Left lung (tissue), 14 donors: ENCODE measurements at places on chromosomes 6 and 20. TPM values are rescaled to one million over a fixed set of nuclear protein-coding genes. Genes with fewer than 3 reads are reported as not detected.

GRCh38 chr6:151765444-151765886, 42.0 kb upstream of the ESR1 start:
- no peaks in the 10 kb centered on the region for H3K27me3 ChIP-seq
- H3K4me1 ChIP-seq, result peaks cover 13% of the 10 kb centered on the region
- no peak overlapping the region for H3K4me3 ChIP-seq
- peak; percentile 52 for DNase-seq
- H3K36me3 ChIP-seq, result no peaks in the 10 kb centered on the region

DNA sequence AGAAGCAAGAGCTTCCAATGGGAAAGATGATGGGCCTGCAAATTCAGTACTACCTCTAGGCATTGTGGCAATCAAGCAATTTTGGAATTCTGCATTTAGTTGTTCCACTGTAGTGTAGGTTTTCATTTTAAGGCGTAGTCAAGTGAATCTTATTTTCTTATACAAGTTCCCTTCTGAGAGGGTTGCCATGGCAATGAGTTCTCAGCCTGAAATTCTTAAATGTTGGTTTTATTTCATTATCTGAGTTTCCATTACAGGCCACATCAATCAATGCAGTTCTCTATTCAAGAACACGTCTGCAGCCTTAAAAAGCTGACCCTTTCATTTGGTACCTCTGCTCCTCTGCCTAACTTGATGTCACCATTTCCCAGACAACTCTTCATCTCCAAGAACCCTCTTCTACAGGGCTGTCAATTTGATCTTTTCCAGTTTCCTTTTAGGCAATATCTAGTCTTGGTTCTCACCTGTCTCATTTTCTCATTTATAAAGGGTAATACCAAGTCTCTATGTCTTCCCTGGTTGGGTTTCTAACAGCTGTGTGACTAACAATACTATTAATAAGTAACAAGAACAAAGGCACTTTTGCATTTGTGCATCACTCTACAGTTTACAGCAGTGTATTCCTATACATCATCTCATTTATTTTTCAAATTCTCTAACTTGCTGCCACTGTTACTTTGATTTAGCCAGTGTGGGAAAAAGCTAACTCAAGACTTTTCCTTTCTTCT, 898.2 kb upstream of the FLRT3 start:
- DNase-seq, result no peak
- no peaks in the 10 kb centered on the region for H3K27me3 ChIP-seq
- H3K27ac ChIP-seq, result no peak overlapping the region
- no peaks in the 10 kb centered on the region for H3K4me1 ChIP-seq
- H3K4me3 ChIP-seq, result no peak overlapping the region
- H3K36me3 ChIP-seq, result no peaks in the 10 kb centered on the region

The NOX3 gene
- total RNA-seq, result not detected

The PPP1R3G gene
- 0.17 TPM for total RNA-seq

DNA sequence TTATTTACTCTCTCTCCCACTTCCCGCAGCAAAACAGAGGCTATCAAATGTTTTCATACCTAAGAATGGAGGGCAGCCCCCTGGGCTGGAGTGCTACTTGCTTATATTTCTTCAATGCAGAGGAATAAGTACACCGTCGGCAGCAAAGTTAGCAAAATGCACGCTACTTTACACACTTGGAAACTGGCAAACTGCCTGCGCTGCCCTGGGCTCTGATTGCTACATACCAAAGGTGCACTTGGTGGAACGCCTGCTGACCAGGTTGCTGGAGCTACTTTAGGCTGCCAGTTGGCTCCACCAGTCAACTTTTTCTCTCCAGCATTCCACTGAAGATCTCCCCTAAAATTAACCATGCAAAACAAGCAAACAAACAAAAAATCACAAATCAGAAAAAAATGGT, 62.4 kb downstream of the PRSS35 start:
- no peak for DNase-seq
- H3K4me1 ChIP-seq, result no peaks in the 10 kb centered on the region
- no peaks in the 10 kb centered on the region for H3K36me3 ChIP-seq
- H3K4me3 ChIP-seq, result no peak overlapping the region
- H3K27me3 ChIP-seq, result no peaks in the 10 kb centered on the region

- peak overlapping the region; percentile 23 for H3K27ac ChIP-seq
- peaks cover 31% of the 10 kb centered on the region for H3K4me1 ChIP-seq
- no peaks in the 10 kb centered on the region for H3K27me3 ChIP-seq
- H3K36me3 ChIP-seq, result no peaks in the 10 kb centered on the region
- no peak overlapping the region for H3K4me3 ChIP-seq
Observed at GRCh38 chr20:57672164-57672563, 37.7 kb downstream of the PMEPA1 start.

The AIF1 gene
- 96.4 TPM for total RNA-seq

GRCh38 chr6:21084656-21085055, 508.9 kb upstream of the SOX4 start:
- H3K27me3 ChIP-seq, result no peaks in the 10 kb centered on the region
- DNase-seq, result no peak
- H3K4me1 ChIP-seq, result no peaks in the 10 kb centered on the region
- no peaks in the 10 kb centered on the region for H3K36me3 ChIP-seq
- no peak overlapping the region for H3K4me3 ChIP-seq

DNA sequence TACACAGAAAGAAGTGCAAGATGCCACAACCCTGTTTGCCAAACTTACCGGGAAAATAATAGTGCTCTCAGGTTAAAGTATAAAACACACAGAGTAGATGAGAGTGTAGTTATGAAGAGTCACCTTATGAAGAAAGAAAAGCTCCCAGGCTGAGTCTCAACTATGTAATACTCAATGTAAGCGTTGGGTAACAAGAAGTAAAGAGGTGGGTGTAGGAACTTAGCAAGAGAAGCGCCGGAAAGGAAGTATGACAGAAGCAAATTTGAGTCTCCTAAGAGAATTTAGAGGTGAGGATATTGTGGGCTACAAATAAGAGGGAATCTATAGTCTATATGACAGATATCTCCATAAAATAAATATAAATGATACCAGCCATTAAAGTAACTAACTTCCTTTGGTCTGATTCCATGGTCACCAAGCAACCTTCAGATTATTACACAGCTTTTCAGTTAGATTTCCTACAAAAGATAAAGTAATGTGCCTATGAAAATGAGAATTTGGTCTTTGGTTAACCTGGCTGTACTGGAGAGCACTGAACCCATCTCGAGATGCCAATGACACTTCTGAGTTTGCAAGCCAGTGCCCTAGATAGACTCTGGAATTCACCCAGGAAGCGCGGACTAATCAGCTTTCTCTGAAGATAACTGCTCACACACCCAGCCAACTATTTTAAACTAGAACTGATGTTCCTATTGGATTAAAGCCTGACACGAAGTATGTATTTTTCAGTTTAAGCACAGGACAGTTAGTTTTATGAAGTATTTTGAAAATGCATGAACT, 1.8 kb downstream of the TUBE1 start:
- peaks cover 4% of the 10 kb centered on the region for H3K4me1 ChIP-seq
- H3K36me3 ChIP-seq, result no peaks in the 10 kb centered on the region
- no peaks in the 10 kb centered on the region for H3K27me3 ChIP-seq
- H3K4me3 ChIP-seq, result no peak overlapping the region

DNA sequence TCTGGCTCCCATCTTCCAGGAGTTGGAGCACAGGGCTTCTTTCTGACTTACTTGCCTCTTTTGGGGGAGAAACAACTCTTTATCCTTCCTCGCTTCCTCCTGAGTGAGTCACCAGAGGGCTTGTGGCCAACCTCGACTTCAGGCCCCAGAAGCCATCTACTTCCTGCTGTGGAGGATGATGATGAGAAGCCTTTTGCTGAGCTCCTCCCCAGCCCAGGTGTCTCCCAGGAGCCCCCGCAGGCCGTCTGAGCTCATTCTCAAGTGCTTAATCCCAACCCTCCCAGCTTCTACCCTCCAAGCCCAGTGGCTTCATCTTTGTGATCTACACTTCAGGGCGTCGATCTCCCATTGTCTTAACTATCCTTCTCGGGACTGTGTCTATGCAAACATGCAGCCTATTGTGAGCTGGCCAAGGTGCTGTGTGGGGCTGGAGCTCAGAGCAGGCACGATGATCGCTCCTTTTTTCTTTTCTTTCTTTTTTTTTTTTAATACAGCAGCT, 27.9 kb downstream of the SDCBP2 start:
- H3K36me3 ChIP-seq, result peaks cover 14% of the 10 kb centered on the region
- no peak overlapping the region for H3K27ac ChIP-seq
- no peaks in the 10 kb centered on the region for H3K27me3 ChIP-seq
- no peaks in the 10 kb centered on the region for H3K4me1 ChIP-seq
- no peak overlapping the region for H3K4me3 ChIP-seq
